ENCODE measurements at places on chromosomes 13 and 19.

DNA sequence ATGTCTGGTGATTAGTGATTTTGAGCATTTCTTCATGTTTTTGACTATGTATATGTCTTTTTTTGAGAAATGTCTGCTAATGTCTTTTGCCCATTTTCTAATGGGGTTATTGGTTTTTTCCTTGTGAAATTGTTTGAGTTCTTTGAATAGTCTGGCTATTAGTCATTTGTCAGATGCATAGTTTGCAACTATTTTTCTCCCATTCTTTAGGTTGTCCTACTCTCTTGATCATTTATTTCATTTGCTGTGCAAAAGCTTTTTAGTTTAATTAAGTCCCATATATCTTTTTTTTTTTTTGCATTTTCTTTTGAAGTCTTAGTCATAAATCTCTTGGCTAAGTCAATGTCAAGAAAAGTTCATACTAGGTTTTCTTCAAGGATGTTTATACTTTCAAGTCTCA lies 449.8 kb downstream of the DACH1 start:
- no peak for DNase-seq

GRCh38 chr13:100588331-100589177 lies at the start of gene GGACT:
GGACT (minus strand) TSS chr13:100588789; CDS start chr13:100532591, 56,198 bp downstream.
- peak; percentile 81 for DNase-seq

GRCh38 chr13:96274046-96274445 lies 184.1 kb downstream of the HS6ST3 start:
- no peak for DNase-seq

DNA sequence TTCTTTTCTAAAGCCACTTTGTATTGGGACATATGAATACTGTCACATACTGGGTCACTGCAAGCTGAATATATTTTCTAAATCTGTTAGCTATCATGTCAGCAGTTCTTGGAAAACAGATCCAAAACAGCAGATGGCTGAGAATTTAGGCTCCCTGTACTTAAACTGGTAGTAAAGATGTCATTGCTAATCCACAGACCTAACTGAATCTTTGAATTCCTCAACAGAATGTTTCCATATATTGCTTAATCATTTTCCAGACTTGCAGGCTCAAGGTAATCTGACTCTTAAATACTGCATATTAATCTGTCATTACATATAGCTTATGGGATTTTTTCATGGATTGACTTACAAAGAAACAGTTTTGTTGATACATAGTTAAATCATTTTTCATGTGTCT lies 639.0 kb upstream of the KLHL1 start:
- DNase-seq = no peak

DNA sequence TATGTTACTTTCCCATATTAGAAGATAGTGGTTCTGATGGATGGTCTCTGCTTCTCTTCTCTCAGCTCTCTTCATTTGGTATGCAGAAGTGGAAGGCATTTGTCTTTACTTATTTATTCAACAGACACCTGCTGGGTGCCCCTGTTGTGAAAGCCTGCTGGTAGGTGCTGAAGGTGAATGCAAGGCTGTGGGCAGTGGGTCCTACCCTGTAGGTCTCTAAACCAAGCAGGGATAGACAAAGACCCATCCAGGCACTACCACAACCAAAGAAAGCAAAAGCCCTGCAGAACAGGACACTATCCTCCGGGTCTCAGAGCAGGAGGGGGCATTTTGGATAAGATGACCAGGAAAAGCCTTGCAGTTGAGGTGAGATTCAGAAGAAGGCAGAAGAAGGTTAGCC lies 106.1 kb downstream of the STARD13 start:
- DNase-seq = no peak

DNA sequence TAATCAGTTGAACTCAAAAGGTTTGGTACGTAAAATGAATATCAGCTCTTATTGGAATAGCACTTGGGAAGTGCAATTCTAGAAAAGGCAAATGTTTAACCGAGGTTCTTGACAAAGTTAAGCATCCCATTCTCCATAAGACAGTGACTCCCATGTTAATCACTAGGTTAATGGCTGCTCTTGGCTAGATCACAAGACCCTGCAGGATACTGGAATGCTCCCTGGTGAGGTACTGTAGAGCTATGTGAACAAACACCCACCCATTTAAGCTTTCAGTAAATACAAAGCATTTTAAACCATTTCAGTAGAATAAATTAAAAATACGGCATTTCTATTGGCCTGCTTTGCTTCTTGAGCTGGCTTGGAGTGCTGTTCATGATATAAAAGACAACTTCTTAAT lies 56.5 kb downstream of the TDRD3 start:
- no peak for DNase-seq

DNA sequence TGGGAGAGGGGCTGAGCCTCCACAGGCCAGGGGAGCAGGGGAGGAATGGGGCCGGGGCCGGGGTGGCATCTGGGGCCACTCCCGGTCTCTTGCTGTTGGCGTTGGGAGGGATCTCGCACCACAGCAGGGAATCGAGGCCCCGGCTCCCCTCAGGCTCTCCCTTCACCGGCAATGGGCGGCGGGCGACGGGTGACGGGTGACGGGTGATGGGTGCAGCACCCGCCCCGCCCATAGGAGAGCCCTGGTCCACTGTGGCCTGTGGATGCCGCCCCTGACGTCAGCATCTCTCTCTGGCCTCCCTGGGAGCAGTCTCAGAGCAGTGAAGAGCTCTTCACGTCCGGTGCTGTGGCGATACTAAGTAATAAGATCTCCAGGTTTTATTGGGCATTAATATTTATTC lies 133.6 kb downstream of the KDM4B start:
- no peak for DNase-seq

- DNase-seq = no peak
These were observed 4.7 kb downstream of the DNMT1 start for GRCh38 chr19:10190026-10190425.

- no peak for DNase-seq
These were observed 114.6 kb upstream of the ZNF91 start for GRCh38 chr19:23509686-23510450.

DNA sequence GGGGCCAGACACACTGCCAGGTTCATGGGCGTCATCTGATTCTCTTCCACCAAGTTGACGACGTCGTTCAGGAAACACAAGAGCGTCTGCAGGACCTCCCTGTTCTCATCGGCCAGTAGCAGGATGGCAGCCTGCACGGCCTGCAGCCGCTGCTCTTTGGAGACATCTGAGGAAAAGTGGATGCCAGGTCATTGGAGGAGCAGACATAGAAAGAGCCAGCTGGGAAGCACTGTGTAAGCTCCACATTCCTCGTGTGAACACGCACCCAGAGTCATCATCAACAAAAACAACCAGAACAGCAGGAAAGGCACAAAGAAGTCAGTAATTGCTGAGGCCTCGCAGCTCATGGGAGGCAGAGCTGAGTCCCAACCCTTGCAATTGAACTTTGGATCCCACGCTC lies 96.5 kb downstream of the KL start:
- DNase-seq = no peak
